C1 segment of cervical spinal cord (tissue), 14 donors: ENCODE measurements at places on chromosomes 2 and 18.

- no peak for DNase-seq
Observed at GRCh38 chr2:165864296-165864695, 70.2 kb upstream of the GALNT3 start.

- no peak for DNase-seq
Observed at GRCh38 chr2:62856228-62857040, 150.9 kb downstream of the EHBP1 start.

DNA sequence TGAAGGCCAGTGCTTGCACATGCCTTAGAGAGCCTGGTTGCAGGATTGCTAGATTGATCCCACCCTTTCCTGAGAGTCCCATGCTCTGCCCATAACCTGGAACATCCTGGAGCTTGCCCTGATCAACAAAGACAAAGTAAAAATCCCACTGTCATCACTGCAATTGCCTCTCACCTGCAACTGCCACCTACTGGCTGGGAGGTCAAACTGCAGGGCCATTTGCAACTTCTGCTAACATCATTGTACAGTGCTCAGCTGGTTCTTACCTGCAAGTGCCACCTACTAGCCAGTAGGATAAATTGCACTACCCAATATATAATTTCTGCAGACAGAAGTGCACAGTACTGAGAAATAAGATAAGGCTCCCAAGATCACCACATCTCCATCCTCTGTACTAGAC is 947.5 kb downstream of the CPS1 start:
- no peak for DNase-seq

GRCh38 chr2:176137252-176137580 is 7.7 kb downstream of the HOXD8 start:
- DNase-seq, result no peak

DNA sequence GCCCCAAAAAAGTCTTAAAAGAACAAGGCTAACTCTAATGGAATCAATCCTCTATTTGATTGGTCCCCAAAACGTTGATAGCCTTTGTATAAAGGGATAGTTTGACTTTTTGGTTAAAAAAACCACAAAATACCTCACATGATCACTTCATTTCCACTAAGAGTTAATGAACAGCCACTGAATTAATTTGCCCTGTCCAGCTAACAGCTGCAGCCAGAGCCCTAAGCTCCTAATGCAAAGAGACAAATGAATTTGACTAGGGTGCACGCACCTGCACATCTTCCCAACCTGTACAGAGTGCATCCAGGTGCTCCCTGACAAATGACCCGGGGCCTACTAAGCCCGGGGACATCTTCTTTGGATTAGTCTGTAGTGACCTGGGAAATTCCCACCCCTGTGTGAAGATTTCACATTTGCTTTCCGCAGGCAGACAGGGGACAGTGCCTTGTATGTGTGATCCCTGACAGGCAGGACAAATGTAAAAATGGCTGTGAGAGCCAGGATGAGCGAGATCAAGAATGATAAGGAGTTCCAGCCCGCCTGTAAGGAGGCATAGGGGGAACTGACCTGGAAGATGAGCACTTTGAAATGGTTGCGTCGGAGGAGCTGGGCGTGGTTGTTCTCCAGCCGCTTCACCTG is 893 bp downstream of the CAVIN2 start:
- no peak for DNase-seq

GRCh38 chr2:132668189-132668823 is 1.7 kb downstream of the LYPD1 start:
- DNase-seq, result no peak

DNA sequence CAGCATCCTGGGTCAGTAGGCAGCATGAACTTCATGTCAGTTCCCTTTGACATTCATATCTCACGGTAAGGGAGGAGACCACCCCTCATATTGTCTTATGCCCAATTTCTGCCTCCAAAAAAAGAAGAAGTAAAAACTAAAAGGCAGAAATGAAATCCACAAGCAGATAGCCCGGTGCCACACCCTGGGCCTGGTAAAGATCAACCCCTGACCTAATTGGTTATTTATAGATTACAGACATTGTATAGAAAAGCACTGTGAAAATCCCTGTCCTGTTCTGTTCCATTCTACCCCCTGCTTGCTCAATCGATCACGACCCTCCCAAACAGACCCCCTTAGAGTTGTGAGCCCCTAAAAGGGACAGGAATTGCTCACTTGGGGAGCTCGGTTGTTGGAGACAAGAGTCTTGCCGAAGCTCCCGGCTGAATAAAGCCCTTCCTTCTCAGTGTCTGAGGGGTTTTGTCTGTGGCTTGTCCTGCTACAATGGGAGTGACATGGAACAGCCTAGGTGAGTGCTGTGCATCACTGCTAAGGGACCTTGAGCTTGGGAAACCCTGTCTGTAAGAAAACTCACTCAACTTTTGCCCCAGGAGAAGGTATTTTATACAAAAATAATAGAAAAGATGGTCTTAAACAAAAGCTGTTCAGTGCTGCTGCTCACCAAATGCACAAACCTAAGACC is 11.1 kb downstream of the NDUFV2 start:
- no peak for DNase-seq

DNA sequence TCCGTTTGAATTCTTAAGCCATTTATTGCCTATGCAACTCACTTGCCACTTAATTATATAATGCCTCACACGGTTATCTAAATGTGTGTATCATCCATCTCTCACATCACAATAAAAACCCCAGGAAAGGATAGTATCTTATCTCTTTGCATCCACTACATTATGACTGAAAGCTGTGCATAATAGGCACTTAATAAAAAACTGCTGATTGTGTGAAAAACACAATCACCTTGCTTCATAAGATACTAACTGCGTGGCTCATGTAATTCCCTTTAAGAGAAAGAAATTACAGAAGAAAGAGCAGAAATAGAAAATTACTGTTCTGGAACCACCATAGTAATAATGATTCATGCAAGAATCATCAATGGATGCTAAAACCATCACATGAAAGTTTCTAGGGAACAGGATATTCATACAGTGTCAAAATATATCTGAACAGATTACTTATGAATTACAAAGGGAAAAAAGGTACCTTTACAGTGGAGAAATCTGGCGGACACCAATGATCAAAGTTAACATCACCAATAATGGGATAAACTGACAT is 29.3 kb downstream of the CUL3 start:
- no peak for DNase-seq

- DNase-seq, result no peak
Observed at GRCh38 chr2:55761024-55761423, 67.4 kb upstream of the PNPT1 start.
